ENCODE measurements at places on chromosomes 3 and 15.

DNA sequence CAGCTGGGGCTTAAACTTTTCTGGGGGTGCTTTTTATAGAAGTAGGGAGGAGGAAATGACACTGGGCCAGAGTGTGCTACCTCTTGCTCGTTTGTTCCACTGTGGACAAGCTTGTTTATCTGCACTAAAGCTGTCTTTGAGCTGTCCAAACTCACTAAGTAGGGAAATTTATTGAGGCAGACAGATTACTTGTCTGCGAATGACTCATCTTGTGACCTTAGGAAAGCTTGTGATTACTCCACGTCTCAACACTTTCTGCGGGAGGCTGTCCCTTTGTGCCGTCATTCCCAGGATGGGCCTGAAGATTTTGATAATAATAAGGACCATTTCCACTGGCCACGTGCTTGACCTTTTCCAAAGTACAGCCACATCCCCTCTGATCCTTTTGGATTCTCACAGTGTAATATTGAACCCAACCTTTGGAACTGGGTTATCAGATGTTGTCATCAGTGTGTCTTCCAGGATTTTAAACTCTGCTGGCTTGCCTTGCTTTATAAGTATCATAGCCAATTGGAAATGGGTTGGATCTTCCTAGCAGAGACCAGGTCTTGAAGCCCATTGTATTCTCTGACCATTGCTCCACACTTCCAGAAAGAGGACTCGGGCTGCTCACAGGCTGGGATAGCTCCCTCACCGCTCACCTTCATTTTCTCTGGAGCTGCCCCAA, 84.7 kb downstream of the AGBL1 start:
- H3K36me3 ChIP-seq, result no peaks in the 10 kb centered on the region
- no peak overlapping the region for H3K27ac ChIP-seq
- DNase-seq, result no peak
- H3K4me3 ChIP-seq, result no peak overlapping the region

DNA sequence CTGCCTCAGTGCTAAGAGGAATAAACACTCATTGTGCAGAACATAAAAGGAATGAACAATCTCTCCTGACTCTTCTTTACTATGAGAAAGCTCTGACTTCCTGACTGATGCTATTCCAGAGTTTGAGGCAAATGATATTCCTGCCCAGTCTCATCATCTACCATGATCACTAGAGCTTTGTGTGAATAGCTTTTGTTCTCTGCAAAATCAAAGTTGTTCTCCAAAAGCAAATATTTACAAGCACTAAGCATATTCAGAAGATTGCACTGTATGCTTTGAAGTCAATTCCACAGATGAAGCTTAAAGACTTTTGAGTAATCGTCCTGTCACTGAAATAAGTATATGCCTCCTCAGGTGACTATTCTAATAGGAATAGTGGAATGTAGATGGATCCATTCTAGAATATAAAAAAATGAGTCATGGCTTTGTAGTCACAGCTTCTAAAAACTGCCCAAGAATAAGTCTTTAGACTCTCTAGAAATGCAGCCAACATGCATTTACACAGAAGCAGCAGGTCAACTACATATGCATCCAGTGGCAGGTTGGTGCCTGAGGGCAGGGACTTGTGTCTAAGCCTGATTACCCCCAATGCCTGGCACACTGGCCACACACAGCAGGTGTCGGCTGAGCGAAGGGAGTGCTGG, 34.6 kb downstream of the TNFAIP8L3 start:
- no peak for DNase-seq
- H3K27me3 ChIP-seq, result no peaks in the 10 kb centered on the region
- H3K4me1 ChIP-seq, result no peaks in the 10 kb centered on the region

DNA sequence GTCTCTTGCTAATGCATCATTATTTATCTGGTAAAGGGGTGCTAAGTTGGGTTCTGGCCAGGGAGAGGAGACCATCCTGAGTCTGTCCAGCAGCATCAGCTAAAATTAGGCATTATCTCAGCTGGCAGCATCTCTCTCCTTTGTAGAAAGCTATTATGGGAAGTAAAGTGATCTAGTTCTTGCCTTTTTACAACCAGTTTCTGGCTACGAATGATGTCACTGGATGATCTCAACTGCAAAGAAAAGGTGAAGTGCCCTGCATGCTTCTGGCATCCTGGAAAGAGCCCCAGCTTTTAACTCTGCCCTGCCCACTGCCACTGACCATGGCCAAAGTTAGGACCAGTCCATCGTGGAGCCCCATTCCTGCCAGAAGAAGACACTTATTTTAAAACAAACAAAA, 37.1 kb upstream of the IL12A start:
- H3K4me1 ChIP-seq, result no peaks in the 10 kb centered on the region
- no peaks in the 10 kb centered on the region for H3K27me3 ChIP-seq
- DNase-seq, result no peak
- no peaks in the 10 kb centered on the region for H3K36me3 ChIP-seq
- no peak overlapping the region for H3K4me3 ChIP-seq

- no peaks in the 10 kb centered on the region for H3K36me3 ChIP-seq
- no peak overlapping the region for H3K27ac ChIP-seq
- H3K4me3 ChIP-seq, result no peak overlapping the region
- H3K27me3 ChIP-seq, result no peaks in the 10 kb centered on the region
- H3K4me1 ChIP-seq, result no peaks in the 10 kb centered on the region
Observed at GRCh38 chr3:41711651-41712050, 250.3 kb downstream of the ULK4 start.

DNA sequence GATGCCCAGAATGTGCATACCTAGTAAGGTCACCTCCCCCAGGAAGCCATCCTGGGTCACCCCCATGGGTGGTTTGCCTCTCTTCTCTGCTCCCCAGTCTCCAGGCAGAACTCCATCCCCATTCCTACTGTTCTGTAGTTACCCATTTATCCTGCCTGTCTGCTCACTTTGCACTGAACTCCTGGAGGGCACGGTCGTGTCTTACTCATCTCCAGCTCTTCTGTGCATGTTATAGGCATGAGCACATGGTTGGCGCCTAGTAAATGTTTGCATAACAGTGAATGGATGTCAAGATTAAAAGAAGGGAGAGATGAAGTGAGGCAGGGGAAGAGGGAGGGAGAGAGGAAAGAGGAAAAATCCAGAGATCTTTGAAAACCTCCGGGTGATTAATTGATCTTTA, 208.4 kb upstream of the TRIM42 start:
- H3K27ac ChIP-seq, result no peak overlapping the region
- DNase-seq, result no peak
- H3K4me1 ChIP-seq, result no peaks in the 10 kb centered on the region
- no peaks in the 10 kb centered on the region for H3K36me3 ChIP-seq
- H3K4me3 ChIP-seq, result no peak overlapping the region

DNA sequence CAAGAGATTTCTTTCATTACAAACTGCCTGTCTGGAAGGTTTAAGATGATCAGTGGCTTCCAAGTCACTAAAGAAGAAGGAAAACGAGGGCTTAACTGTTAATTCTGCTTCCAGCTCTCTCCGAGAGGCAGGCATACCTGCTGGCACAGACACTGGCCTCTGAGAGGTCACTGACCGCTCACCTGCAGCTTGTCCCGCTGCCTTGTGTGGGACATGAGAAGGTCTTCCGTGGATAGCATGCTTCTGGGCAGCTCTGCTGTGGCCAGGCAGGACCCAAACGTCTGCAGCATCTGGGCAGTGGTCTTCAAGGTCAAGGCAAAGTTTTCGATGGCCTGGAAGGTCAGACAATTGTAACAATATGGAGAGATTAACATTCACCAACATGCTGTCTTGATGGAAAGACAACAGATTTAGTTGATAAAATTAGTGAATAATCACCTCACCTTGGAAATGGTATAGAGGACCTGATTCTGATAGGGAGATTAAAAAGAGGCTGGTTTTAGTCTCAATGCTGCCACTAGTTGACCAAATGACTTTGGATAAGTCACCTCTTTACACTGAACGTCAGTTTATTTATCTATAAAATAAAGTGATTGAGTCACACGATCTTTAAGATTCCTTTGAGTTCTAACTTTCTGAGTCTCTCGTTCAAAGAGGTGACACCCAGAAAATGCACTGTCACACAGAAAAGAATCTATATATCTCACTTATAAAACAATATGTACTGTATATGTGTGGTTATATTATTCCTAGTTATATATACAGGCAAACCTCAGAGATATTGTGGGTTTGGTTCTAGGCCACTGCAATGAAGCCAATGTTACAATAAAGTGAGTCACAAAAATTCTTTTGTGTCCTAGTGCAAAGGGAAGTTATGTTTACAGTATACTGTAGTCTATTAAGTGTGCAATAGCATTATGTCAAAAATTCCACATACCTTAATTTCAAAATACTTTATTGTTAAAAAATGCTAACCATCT, 65.1 kb downstream of the B3GNT5 start:
- no peaks in the 10 kb centered on the region for H3K4me1 ChIP-seq
- H3K27ac ChIP-seq, result no peak overlapping the region
- H3K36me3 ChIP-seq, result no peaks in the 10 kb centered on the region
- no peaks in the 10 kb centered on the region for H3K27me3 ChIP-seq

Measured in breast epithelium (tissue), 4 donors.